Calu3 (cell line): ENCODE measurements at places on chromosomes 1 and 21.
A peak's percentile ranks its signal among the peaks of the same experiment; 100 is the strongest.

DNA sequence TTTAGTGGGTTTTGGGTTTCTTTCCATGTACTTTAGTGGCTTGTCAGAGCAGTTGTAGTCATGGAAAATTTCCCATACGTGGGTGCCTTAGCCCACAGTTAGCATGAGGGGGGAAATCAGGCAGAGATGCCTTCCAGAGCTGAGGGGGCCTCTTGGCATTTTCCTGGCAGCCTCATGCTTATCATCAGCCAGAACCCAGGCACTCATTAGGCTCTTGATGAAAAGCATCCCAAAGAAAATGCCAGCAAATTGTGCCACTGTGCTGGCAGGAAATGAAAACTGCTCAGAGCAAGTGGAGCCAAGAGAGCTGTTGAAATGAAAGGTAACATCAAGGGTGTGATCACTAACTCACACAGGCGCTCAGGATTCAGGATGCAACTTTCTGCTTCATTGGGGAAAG lies 128.0 kb downstream of the TNNI3K start:
- DNase-seq = no peak

GRCh38 chr1:202164271-202165037 lies 4.1 kb upstream of the PTPN7 start:
- no peak for DNase-seq

- DNase-seq = peak; percentile 35
Observed at GRCh38 chr1:215539803-215540570, 27.1 kb upstream of the KCTD3 start.

GRCh38 chr1:200899451-200899915 lies 4.8 kb downstream of the INAVA start:
- DNase-seq = no peak

- no peak for DNase-seq
Observed at GRCh38 chr1:38076455-38076854, 29.9 kb upstream of the POU3F1 start.

- no peak for DNase-seq
Observed at GRCh38 chr1:3664700-3665375, 12.5 kb downstream of the TP73 start.
